A673 (cell line): ENCODE measurements at places on chromosomes 4 and X. TPM values are rescaled to one million over a fixed set of nuclear protein-coding genes. Genes with fewer than 3 reads are reported as not detected.

DNA sequence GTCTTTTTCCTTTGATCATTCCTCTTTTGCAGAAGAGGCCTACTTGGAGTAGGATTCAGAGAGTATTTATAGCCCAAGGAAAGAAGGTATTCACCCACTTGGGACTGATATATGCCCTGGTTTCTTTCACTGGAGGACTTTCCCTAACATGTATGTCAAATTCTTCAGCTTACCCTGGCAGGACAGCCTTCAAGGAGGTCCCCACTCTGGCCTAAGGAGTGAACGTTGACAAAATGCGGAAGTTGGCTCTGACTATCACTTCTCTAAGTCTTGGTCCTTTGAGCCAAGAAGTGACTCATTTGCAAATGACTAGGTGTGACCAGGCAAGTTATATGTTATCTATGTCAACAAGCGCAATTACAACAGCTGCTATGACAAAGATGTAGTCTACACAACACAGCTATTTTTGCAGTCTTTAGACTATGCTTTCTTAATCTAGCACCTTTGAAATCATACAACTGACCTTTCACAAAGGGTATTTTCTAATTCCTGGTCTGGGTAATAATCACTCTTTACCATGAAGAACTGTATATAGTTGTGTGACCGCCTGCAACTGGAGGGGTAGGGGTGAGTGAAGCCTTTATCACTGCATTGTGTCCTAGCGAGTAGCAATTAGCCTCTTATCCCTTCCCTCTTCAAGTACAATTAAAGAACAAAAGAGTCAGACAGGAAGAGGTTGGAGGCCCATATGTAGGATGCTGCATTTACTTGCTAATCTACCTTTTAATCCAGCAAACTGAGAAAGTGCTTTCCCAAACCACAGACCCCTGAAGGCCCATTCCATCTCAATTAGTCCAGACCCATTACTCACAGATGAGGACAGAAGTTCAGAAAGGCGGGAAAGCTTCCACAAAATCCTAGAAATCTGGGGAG is 50.1 kb downstream of the RASGEF1B start:
- no peaks in the 10 kb centered on the region for H3K4me1 ChIP-seq
- H3K36me3 ChIP-seq: no peaks in the 10 kb centered on the region
- H3K4me3 ChIP-seq: no peak overlapping the region
- no peak overlapping the region for H3K27ac ChIP-seq

DNA sequence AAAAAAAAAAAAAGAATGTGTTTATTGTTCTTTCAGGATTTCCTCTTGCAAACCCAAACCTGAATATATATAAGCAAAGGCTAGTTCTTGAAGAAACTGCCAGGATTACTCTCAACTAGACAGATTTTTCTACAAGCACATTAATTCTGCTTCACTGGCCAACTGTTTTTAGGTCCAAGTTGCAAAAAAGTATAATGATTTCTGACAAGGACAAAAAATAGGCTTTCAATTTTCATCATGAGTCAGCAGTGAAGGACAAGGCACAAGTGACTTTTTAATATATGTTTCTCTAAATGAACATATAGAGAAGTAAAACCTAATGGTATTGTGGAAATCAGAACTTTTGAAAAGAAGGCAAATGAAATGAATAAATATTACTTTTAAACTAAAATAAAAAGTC is 73.7 kb downstream of the ELOVL6 start:
- H3K4me3 ChIP-seq: no peak overlapping the region
- H3K4me1 ChIP-seq: peaks cover 5% of the 10 kb centered on the region
- H3K27ac ChIP-seq: no peak overlapping the region
- H3K36me3 ChIP-seq: no peaks in the 10 kb centered on the region

- no peaks in the 10 kb centered on the region for H3K36me3 ChIP-seq
- H3K4me1 ChIP-seq: no peaks in the 10 kb centered on the region
- no peak for DNase-seq
- peaks cover 9% of the 10 kb centered on the region for H3K27me3 ChIP-seq
- H3K4me3 ChIP-seq: no peak overlapping the region
Measured at GRCh38 chrX:104085919-104086318, 9.9 kb upstream of the TMSB15C start.

DNA sequence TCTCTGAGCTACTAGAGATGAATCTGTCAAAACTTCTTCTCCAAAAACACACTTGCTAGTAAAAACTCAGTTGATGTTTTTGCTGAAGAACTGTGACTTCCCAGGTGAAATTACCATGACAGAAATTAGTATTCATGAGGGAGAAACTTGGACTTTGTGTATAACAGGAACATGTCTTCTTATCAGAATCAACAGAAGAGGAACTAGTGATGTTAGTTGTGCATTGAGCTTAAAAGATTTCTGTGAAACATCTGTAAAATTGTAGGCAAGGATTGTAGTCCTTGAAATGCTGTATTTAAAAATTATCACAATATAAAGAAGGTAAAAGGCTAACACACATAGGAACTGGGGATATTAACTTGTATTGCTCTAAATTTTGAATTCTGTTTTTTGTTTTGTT is 11.3 kb downstream of the FAM241A start:
- DNase-seq: no peak
- no peak overlapping the region for H3K4me3 ChIP-seq
- H3K36me3 ChIP-seq: no peaks in the 10 kb centered on the region

DNA sequence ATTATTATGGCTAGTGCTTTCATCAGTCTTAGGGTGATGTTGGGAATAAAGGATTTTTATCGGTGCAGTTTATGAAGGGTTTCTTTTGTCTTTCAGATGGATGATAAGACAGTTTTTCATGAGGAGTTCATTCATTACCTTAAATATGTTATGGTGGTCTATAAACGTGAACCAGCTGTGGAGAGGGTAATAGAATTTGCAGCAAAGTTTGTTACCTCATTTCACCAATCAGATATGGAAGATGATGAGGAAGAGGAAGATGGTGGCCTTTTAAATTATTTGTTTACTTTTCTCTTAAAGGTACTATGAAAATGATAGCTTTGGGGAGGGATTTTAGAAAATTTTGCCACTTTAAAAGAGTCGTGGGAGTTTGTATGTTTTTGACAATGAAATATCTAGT is 1.3 kb downstream of the NCAPG start:
- peaks cover 51% of the 10 kb centered on the region for H3K36me3 ChIP-seq
- H3K4me3 ChIP-seq: peak overlapping the region; percentile 72
- DNase-seq: peak; percentile 15
- H3K4me1 ChIP-seq: peaks cover 20% of the 10 kb centered on the region
- peak overlapping the region; percentile 94 for H3K27ac ChIP-seq

DNA sequence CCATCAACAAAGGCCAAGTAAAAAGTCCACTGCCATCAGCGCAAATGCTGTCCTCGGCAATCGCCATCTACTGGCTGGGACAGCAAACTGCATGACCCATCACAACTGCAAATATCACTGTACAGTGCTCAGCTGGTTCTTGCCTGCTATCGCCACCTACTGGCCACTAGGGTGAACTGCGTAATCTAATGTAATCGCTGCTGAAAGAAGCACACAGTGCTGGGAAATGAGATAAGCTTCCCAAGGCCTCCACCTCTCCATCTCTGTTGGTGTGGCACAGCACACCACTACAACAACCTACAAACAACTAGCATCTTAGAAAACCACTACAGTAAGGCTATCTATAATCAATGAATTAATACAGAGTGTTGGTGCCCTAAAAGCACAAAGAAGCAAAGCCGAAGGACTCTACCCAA is 298.3 kb downstream of the TEX13A start:
- peak; percentile 81 for DNase-seq
- no peaks in the 10 kb centered on the region for H3K36me3 ChIP-seq
- no peaks in the 10 kb centered on the region for H3K4me1 ChIP-seq
- no peak overlapping the region for H3K27ac ChIP-seq
- H3K27me3 ChIP-seq: no peaks in the 10 kb centered on the region
- no peak overlapping the region for H3K4me3 ChIP-seq

GRCh38 chr4:79292008-79292407 is 33.9 kb downstream of the NAA11 start:
- no peak overlapping the region for H3K4me3 ChIP-seq
- H3K36me3 ChIP-seq: no peaks in the 10 kb centered on the region
- no peaks in the 10 kb centered on the region for H3K4me1 ChIP-seq
- no peak overlapping the region for H3K27ac ChIP-seq
- DNase-seq: no peak

DNA sequence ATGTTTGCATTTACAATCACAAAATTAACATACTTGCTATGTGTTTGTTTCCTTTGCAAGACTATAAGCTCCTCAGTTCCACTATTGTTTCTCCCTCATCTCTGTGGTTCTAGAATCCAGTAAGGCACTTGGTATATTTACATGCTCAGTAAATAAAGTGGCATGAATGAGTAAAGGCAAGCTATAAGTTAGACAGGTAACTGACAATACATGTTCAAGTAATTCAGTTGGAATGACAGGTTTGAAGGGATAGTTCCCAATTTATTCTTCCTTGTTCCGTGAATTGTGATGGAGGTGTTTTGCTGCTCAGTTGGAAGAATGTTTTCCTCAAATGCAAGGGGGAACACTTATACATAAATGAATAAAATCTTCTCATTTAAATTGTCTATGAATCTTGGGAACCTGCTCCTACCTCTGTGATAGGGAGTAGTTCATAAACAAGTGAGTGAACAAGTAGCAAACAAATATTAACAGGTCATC is 54.1 kb upstream of the DHX15 start:
- H3K4me1 ChIP-seq: no peaks in the 10 kb centered on the region
- H3K4me3 ChIP-seq: no peak overlapping the region
- H3K27me3 ChIP-seq: peaks cover 23% of the 10 kb centered on the region
- no peak for DNase-seq
- H3K36me3 ChIP-seq: no peaks in the 10 kb centered on the region

GRCh38 chr4:102503301-102503746 is 2.2 kb downstream of the NFKB1 start:
- no peak for DNase-seq
- H3K36me3 ChIP-seq: no peaks in the 10 kb centered on the region
- H3K27me3 ChIP-seq: no peaks in the 10 kb centered on the region
- H3K4me3 ChIP-seq: no peak overlapping the region

GRCh38 chr4:7772711-7773385 is 166.8 kb downstream of the AFAP1 start:
- H3K36me3 ChIP-seq: peaks cover 32% of the 10 kb centered on the region
- H3K4me1 ChIP-seq: peaks cover 8% of the 10 kb centered on the region
- H3K27ac ChIP-seq: no peak overlapping the region

DNA sequence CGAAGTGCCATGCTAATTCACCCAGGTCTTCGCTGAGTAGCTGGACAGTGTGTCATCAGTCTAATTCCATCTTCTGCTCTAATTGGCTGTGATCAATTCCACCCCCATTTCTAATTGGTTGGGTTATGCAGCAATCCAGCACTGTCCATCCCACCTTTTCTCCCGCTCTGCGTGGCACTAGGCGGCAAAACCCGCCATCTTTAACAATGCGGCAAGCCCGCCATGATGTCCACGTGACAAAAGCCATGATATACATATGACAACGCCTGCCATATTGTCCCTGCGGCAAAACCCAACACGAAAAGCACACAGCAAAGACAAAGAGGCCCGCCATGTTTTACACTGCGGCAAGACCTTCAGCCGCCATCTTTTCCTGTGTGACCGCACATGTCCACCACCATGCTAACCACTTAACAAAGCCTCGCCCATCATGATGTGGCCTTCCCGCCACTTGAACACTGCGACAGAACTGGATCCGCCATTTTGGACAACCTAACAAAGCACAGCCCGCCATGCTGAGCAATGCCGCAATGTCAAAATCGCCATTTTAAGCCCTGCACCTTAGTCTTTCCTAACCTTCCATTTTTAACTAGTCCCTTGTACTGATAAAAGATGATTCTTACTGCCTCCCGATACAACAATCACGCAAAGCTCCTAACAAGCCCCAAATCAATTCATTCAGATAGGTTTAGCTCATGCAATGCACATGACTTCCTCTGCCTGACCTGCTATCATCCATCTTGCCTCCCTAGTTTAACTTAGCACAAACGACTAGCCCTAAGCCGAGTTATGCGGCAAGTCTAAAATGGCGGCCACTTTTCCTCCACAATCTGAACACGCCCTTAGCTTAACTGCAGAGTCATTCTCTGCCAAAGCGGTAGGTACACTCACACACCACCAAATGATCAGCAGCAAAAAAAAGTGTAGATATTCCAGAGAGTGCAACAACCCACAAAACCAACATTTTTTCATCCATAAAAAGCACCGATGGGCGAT is 288.3 kb downstream of the CHIC1 start:
- DNase-seq: peak; percentile 94
- H3K4me1 ChIP-seq: peaks cover 5% of the 10 kb centered on the region
- H3K36me3 ChIP-seq: peaks cover 20% of the 10 kb centered on the region

DNA sequence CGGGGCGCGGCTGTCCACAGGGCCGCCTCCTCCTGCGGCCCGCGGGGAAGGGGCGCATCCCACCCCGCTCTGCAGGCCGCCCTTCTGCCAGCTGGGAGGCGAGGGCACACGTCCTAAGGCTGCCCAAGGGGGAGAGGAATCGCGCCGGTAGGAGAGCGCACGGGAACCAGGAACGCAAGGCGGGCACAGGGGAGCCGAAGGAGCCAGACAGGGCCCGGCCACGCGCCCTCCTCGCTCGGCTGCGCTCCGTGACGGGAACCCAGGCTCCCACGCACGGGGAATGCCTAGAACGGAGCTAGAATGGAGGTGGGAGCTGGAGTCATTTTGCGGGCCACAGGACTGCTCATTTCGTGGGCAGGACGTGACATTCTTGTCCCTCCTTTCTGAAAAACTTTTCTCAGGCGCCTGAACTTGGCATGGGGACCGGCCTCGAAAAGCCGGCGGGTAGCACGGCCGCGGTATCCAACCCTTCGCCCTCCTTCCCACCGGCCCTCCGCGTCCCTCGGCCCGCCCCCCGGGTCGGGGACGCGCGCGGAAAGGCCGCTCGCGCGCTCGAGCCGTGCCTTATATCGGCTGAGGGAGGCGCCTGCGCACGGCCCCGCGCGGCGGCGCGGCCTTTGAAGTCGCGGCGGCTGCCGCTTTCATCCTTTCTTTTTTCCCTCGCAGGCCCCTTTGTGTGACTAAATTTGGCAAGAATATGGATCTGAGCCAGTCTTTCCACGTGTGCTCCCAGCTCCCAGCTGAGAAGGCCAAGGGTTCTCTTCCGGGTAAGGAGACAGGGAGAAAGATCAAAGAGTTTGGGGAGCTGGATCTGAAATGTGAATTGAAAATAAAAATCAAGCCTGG is 4.2 kb upstream of the LEF1 start:
- no peak overlapping the region for H3K27ac ChIP-seq
- peaks cover 66% of the 10 kb centered on the region for H3K27me3 ChIP-seq
- H3K4me1 ChIP-seq: peaks cover 11% of the 10 kb centered on the region
- no peaks in the 10 kb centered on the region for H3K36me3 ChIP-seq

- H3K4me3 ChIP-seq: no peak overlapping the region
- H3K36me3 ChIP-seq: no peaks in the 10 kb centered on the region
- no peak overlapping the region for H3K27ac ChIP-seq
- no peaks in the 10 kb centered on the region for H3K27me3 ChIP-seq
- no peak for DNase-seq
Measured at GRCh38 chr4:175639346-175639745, 172.7 kb downstream of the GPM6A start.

GAGE1 gene
- total RNA-seq: not detected in 2 replicates

RRH gene
- total RNA-seq: 0.28 and 0.47 TPM in 2 replicates

NWD2 gene
- total RNA-seq: not detected in 2 replicates

WFS1 gene
- total RNA-seq: 14.0 and 15.6 TPM in 2 replicates

SSX4B gene
- total RNA-seq: not detected in 2 replicates
